ENCODE measurements at places on chromosomes 13 and 19.

DNA sequence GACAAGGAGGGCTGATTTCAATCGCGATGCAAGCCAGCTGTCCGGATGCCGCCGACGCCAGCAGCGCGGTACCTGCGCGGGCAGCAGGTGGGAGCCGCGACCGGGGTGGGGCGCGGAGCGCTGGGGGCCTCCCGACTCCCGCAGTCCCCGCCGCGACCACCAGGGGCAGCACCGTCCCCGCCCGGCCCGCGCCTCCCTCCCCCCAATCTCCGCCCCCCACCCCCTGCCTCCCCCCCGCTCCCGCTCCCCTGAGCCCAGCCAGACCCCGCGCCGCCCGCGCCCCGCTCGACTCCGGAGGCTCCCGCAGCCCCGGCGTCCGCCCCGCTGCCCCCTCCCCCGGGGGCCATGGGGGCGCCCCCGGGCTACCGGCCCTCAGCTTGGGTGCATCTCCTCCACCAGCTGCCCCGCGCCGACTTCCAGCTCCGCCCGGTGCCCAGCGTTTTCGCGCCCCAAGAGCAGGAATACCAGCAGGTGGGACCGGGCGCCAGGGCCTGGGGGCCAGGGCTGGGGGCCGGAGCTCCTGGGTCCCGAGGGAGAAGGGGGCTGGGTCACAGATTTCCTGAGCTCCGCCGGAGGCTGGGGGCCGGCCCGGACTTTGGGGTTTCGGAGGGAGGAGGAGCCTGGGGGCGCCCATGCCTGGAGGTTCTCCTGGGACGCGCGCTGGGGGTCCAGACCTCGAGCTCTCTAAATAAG is at the start of gene TTYH1:
TSS of gene TTYH1 (plus strand) at position 257 of the 693 bp plus-strand sequence. CDS start at position 346, 89 bp downstream.
- DNase-seq: no peak

DNA sequence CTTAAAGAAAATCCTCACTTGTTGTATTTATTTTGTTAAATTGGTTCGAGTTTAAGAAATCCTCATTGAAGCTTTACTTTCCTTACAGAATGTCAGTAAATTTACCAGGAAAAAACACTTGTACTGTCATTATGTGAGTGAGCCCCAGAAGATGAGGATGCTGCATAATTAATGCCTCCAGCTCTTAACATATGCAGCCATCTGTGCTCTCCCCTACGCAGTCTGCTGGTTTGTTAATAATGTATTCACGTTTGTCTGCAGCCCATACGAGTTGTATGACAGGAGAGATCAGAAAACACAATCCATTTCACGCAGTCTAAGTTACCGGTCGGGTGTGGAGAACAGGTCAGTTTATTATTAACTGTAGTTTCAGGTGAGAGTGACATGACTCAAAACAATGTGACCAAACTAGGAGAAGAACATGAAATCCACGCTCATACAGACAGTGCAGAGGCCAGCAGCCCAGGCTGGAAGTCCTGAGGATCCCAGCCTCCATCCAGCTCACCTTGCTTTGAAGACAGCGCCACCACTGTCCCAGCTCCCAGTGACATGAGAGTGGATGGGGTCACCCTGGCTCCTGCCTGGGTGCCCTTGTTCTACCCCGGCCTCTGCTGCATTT is 19.8 kb upstream of the ATP11A start:
- no peak for DNase-seq

DNA sequence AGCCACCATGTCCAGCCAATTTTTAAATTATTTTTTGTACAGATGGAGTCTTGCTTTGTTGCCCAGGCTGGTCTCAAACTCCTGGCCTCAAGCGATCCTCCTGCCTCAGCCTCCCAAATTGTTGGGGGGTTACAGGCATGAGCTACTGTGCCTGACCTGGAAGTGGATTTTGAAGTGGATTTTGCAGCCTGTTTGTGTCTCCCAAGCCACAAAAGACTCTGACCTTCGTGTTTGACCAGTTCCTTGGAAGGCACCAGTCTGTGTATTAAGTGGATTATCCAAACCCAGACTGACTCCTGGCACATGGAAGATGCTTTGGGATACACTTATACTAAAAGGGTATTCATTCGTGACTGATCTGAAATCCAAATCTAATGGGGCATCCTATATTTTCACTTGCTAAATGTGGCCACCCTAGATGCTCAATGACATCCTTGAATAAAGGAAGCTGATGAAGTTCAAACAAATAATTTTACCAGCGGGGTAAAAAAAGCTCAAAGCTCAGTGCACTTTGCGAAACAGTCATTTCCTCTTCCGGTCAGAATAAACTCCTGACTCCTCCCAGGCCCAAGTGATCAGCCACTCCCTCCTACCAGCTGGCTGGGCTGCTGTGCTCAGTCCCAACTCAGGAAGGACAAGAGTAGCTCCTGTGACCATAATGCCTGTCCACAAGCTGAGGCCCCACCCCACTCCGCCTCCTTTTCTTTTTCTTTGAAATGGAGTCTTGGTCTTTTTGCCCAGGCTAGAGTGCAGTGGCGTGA is 32.6 kb upstream of the GATAD2A start:
- no peak for DNase-seq

DNA sequence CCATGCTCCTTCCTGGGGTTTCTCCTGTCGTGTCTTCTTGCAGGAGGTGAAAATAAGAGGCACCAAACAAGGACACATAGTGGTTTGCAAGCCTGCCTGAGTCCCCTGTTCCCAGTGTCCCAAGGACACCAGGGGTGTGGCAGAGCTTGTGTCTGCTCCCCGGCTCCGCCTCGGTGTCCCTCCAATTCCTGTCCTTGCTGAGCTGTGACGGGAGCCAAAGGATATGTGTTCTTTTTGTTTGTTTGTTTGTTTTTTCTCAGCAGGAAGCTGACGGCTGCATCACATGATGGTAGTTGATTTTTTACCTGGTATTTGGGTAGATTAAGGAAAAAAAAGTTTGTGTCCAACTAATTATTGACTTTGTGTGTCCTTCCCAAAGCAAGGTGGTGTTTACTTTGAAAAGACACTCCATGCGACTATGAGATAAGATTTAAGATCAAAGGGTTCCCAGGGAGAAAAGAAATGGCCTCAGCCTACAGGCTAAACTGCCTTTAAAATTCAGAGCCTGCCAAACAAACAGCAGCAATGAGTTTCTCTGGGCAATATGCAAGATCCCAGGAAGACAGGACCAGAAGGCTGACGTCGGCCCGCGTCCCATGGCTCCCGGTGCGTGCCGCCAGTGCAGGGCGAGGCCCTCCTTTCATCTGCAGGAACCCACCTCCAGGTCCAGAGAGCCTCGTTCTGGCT is 50.8 kb upstream of the XPO4 start:
- no peak for DNase-seq

DNA sequence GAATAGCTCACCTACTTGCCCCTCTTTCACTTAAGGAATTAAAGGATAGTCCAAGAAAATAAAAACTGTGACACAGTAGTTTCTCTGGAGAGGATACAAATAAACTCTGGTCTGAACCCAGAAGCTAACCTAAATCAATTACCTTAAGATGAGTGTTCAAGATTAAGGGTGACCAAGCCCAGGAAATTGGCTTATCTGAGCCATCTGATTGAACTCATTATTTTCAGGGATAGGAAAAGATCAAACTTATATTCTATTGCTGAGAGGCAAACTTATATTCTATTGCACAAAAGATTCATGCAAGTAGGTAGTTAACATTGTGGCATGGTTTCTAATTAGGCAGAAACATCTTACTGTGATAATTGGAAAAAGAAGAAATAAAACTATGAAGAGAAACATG is 175.1 kb downstream of the DCLK1 start:
- DNase-seq: no peak

Data from NCI-H2029 treated with DMSO at 0.1 percent for 48 hours (cell line).